ENCODE measurements at places on chromosomes 16 and 17. TPM values are rescaled to one million over a fixed set of nuclear protein-coding genes. Genes with fewer than 3 reads are reported as not detected.

Gene FAM171A2
- 0.60 TPM for total RNA-seq

Gene CCL17
- not detected for total RNA-seq

Gene OTOP3
- total RNA-seq = not detected

Gene MYH8
- total RNA-seq = not detected

Gene ASB16
- total RNA-seq = 13.8 TPM

Gene CRYM
- total RNA-seq = 152 TPM

Gene NLRC5
- total RNA-seq = 98.6 TPM

DNA sequence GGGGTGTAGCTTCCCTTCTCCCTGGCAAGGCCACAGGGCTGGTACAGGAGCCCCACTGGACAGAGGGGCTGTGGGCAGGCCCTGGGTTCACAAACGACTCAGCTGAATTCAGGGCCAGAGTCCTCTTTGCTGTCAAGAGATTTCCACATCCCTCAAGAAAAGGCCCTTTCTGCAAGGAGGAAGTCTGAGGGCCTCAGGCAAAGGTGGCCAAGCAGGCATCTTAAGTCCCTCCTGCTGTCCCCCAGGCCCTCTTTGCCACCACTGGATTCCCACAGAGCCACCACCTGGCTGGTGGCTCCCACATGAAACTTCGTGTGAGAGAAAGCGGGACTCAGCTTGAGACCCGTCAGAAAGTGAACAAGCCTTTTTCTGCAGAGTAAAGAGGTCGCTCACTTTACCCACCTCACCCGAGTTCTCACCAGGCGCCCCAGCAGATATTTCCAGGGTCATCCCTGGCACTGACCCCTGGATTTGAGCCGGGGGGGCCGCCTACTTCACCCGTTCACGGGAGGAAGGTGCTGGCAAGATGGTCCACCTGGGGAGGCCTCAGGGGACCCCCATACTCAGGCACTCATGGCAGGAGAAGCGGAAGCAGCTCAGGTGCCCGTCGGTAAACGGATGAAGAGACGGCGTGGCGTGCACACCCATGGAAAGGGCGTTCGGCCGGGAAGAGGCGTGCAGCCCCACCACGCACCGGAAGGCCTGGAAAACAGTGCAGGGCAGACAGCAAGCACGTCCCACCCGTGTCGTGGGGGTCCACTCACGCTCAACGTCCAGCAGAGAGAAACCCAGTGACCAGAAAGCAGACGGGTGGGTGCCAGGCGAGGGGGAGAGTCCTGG, 3.6 kb downstream of the RNF166 start:
- no peak for DNase-seq

DNA sequence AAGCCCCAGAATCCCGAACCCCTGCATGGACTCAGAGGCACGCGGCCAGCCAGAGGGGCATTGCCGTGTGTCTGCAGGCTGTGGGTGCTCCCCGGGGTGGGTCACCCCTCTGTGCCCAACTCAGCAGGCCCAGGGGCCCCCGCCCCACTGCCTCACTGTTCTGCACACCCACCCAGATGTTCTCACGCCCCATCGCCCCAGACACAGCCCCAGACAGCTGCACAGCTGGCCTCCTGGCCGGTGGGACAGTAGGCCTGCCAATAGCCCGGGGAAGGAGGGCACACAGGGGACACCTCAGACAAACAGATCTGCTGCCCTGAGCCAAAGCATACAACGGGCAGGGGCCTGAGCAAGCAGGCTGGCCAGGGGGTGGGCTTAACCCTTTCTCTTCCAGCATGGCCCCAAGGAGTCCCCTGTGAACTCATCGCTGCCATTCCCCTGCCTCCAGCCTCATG, 27.6 kb upstream of the NXPH3 start:
- DNase-seq = no peak

GRCh38 chr17:50551884-50552283, 4.9 kb downstream of the SPATA20 start:
- DNase-seq = no peak

DNA sequence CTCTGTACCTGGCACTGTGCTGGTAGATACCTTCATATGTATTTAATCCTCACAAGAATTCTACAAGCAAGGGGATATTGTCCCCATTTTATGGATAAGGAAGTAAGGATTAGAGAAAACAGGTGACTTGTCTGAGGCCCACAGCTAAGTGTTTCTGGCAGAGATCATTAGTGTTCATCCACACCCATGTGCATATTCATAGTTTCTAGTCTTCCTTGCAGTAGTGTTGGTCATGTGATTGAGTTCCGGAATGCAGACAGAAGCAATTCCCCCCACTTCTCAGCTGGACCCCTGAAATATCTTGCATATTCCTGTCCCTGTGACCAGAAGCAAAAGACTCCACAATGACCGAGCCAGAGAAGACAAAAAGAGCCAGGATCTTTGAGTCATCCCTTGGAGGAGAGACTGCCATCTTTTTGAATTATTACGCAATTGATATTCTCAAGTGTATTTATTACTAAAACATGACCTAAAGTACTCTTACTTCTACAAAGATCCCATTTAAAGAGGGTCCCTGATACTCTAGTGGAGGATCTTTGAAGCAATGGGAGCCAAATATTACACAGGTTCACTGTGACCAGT, 43.4 kb downstream of the SOX9 start:
- no peak for DNase-seq

DNA sequence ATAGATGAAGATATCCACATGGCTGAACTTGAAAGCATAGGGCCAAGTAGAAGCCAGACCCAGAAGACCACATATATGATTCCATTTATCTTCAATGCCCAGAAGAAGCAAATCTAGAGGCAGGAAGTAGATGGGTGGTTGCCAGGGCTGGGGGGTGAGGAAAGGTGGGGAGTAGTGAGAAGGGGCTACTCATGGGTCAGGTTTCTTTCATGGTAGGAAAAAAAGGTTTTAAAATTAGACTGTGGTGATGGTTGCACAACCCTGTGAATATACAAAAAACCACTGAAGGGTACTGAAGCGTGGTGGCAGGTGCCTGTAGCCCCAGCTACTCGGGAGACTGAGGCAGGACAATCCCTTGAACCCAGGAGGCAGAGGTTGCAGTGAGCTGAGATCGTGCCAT, 5.4 kb downstream of the CD2BP2 start:
- DNase-seq = no peak

GRCh38 chr17:78449983-78450595, 71.6 kb downstream of the PGS1 start:
- DNase-seq = peak; percentile 40

GRCh38 chr17:83201206-83202001, 122.0 kb downstream of the METRNL start:
- peak; percentile 25 for DNase-seq

DNA sequence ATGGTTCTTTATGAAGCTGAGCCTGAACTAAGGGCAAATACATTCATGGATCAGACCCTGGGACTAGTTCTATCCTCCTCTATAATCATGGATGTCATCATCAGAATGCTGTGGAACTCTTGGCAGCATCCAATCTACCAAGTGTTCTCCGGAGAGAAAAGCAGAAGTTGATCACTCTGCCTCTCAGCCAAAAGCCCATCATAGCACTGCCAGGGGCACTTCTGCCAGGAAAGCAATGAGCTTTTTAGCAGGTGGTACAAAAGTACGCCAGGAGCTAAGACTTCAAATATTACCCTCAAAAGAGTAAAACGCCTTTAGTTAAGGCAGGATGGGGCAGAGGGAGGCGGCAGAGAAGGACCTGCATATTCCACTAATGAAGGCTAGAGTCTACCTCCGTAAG, 279.0 kb downstream of the SLC39A11 start:
- DNase-seq = no peak

DNA sequence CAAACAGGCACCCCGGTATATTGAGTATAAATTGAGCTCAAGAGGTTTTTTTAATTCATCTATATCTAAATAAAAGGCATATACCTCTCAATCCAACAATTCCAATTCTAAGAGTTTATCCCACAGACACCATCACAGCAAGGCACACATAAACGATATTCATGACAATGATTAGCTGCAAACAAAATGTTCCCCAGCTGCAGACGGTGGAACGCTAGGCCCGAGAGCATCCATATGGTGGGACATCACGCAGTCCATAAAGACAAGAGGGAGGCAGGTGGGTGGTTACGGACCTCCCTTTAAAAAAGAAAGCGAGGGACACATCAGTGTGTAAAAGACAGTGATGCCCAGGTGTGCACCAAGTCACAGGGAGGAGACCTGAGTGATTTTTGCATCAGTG, 28.1 kb downstream of the MEAK7 start:
- no peak for DNase-seq

DNA sequence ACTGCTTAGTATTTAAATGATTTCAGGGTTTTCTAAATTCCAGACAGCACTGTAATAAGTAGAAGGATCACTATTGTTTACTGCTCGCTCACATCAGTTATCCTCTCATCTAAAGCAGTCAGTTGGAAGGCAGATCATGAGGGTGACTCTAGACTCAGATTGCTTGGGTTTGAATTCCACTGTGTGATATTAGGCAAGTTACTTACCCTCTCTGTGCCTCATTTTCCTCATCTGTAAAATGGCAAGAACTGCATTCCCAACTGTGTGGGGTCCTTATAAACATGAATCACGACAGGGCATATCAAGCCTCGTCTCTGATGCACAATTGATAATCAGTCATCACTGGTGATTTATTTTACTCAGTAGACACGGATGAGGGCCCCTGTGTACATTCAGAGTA, 15.1 kb downstream of the CLUAP1 start:
- DNase-seq = no peak

DNA sequence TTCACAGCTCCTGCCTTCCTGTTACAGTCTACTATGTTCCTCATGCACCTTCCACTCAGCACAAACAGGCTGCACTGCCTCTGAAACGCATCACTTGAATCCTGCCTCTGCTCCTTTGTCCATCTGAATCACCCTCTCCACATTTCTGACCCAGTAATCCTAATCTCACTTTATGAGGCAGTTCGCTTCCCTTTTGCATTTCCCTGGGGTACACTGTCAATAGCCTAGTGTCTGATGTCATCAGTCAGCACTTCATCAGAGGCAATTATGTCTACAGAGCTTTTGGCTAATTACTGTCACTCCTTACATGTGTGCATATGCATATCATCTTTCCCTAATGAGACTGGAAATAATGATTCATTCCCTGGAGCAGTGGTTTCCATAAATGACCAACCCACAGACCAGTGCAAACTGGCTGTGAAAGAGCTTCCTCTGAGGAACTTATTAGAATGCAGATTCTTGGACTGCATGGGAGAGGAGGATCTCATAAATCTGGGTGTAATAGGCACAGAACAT, 23.6 kb downstream of the CA4 start:
- DNase-seq = no peak

DNA sequence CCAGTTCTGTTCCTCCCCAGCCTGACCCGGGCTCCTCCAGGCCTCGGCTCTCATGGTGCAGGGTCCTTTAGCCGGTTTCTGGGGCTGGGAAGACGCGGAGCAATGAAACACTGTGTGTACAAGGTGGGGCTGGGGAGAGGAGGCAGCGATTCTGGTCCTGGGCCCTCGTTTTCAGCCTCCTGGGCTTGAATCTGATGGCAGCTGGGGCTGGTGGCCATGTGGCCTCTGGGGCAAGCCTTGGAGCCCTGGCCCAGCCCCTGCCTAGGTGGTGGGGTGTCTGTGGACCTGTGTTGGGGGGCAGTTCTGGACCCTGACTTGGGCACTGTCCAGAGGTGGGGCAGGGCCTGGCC, 4.1 kb downstream of the FOXJ1 start:
- DNase-seq = no peak

- DNase-seq = no peak
These were observed 238.4 kb upstream of the AXIN2 start for GRCh38 chr17:65799869-65800268.

DNA sequence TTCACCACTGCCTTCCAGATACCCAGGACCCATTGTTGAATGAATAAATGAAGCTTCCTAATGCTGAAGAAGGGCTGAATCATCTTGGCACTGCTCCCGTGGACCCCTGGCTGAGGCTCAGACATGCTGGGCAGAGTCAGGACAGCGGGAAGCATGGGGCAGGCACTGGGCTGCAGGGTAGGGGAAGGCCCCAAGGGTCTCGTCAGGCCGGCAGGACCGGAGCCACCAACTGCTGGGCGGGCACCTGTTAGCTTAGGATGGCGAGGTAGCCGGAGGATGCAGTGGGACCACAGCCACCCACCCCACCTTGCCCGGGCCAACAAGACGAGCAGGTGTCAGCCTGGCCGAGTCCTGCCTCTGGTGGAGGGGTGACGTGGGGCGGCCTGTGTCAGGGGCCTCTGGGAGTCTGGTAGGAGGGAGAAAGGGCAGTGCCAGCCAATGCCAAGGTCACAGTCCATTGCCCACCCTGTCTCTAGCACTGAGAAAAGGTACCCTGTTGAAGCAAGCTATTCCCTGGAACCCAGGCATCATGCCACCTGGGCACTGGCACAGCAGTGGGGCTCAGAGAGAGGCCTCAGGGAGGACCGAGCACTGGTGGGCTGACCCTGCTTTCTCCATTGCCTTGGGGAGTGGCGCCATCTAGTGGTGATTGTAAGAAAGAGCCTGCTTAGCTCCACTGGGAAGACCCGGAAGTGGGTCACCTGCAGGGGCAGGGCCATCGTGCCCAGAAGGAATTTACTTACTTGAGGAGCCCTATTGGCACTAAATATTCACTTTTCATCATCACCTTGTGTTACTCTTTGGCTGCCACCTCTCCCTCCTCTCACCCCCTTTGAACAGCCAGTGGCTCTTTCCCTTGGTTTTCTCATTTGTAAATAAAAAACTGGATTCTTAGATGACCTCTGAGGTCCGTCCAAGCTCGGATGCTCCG, 3.0 kb upstream of the DLX3 start:
- peak; percentile 74 for DNase-seq

DNA sequence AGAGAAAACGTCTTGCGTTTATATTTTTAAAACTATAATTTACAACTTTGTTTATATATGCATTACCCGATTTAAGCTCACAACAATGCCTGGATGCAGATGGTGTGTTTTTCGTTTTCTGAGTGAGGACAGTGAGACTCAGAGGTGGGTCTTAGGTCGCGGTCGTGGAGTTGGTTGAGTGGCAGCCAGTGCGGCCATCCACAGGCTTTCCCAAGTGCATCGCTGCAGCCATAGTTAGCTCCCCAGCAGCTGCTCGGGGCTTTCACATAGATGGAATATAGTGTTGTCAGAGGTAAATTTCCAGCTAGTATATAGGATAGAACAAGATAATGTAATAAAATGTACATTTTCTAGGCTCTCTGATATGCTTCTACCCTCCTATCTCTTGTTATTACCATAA, 417.8 kb downstream of the CDH13 start:
- DNase-seq = no peak

GRCh38 chr17:50423553-50424159, 2.4 kb upstream of the ACSF2 start:
- peak; percentile 39 for DNase-seq

DNA sequence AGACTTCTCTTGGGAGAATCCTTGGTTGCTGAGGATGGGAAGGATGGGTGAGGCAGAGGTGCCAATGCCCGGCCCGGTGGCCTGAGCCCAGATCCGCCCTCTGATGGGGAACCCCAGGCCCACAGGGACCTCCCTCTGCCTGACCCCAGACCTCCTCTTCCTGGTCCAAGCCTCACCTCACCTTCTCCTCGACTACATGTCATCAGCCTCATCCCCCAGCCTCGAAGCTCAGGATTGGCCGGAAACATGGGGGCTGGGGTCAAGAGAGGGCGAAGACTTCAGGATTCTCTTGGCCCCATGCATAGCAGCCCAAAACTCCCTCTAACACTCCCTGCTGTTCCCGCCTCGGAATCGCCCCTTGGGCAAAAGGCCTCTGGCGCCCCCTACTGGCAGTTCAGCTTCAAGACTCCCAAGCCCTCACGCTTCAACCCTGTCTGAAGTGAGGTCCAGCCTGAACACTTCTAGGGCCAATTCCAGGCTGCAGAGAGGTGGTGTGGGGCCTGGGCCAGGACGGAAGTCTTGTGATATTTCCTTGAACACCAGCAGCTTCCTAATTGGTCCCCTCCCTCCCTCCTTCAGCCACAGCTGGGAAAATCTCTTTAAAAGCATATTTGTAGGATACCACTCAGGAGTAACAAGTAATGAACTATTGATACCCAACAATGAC, 47.2 kb downstream of the ARHGAP27 start:
- DNase-seq = peak; percentile 94

GRCh38 chr17:66941773-66942450, 22.6 kb upstream of the CACNG4 start:
- no peak for DNase-seq
